Dermis microvascular lymphatic vessel endothelial cell (primary cell): ENCODE measurements at places on chromosomes 7 and 10. TPM values are rescaled to one million over a fixed set of nuclear protein-coding genes. Genes with fewer than 3 reads are reported as not detected.

ZNF365 gene
- not detected in 2 replicates for total RNA-seq

DNA sequence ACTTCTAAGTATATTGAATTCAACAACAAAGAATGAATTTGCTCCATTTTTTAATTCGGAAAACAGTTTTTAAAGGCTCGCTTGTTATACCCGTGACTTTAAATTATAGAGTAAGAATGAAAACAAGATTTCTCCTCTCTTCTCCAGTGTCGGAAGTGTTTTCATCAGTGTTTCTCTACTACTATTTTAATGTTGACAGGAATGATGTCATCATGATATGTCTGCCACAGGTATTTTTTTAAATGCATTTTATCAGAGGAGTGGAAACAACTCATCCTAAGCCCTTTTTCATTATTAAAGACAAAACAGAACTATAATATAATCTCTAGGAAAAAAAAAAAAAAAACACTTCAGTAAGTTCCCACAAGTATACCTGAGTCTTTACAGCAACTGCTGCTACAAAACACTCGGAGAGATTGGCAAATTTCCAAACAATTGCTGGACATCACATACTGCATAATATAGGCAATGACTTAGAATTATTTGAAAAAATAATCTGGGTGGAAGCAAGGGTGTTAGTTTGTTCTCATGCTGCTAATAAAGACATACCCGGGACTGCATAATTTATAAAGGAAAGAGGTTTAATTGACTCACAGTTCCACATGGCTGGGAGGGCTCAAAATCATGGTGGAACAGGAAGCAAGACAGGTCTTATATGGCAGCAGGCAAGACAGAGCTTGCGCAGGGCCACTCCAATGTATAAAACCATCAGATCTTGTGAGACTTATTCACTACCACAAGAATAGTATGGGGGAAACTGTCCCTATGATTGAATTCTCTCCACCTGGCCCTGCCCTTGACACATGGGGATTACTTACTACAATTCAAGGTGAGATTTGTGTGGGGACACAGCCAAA lies 4.8 kb upstream of the RNF32 start:
- no peak for DNase-seq

ABCB1 gene
- 1.0 and 1.3 TPM in 2 replicates for total RNA-seq

GRCh38 chr7:4269746-4270145 lies 412.3 kb upstream of the FOXK1 start:
- DNase-seq = no peak

- no peak for DNase-seq
These were observed 119.0 kb upstream of the FEZF1 start for GRCh38 chr7:122423591-122423990.

DNA sequence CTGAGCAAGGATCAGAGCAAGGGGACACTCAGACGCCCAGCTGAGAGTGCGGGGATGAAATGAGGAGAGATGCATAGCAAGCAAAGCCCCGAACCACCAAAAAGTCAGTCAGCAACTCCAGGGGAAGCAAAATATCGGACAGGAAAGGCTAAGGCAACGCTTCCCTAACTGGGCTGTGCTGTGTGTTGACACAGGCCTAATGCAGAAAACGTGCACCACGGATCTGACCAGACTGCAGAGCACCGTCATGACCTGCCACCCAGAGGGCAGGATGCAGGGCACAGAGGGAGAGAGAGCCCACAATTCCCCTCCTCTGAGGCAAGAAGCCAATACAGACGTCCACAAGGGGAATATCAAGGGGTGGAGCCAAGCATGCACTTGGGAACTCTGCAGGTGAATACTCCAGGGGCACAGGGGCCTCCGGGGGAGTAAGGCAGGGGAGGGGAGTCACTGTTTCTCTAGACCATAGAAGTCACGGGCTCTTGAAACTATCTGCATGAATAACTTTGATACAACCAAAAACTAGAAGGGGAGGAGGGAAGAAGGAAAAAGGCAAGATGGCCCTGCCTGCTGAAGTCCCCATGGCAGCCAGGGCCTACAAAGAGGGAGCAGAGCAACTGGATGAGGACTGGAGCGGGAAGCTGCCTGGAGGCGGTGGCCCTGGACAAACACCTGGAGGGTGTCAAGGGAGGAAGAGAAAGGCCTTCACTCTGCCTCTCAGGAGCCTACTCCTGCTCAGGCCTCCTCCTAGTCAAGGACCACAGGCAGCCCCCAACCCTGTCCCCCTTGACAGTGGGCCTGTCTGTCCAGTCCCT lies 26.2 kb downstream of the GRID1 start:
- no peak for DNase-seq

AUTS2 gene
- total RNA-seq = 0.51 and 1.3 TPM in 2 replicates

- DNase-seq = no peak
These were observed 25.8 kb downstream of the PRTFDC1 start for GRCh38 chr10:24926557-24926956.

GRCh38 chr10:60513281-60513680 lies 123.6 kb upstream of the ANK3 start:
- DNase-seq = no peak

- peak; percentile 47 for DNase-seq
These were observed 128.2 kb upstream of the CHST15 start for GRCh38 chr10:124221356-124222317.

RAB19 gene
- 0.26 TPM in 1 of 2 replicates, not detected in the other for total RNA-seq

- DNase-seq = no peak
These were observed 193.9 kb upstream of the BMPER start for GRCh38 chr7:33711231-33712019.

GRCh38 chr10:125359401-125359800 lies 199.0 kb upstream of the CTBP2 start:
- no peak for DNase-seq

DNA sequence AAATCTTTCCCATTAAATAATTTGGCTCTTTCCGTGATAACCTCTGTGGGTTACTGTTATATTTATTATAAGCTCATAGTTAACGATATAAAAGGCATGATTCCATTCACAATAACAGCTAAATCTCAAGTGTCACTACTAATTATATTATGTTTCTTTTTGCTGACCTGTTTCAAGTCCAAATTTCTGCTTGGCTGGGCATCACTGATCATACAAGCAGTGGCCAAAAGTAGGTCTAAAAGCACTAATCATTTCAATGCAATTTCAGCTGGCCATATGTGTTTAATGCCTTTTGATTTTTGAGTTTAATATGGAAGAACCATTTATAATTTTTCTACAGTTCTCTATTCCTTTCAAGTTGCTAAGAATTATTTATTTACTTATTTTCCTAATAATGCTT lies 110.7 kb downstream of the SEMA3A start:
- DNase-seq = no peak

CTAGE15 gene
- 0.13 TPM in 1 of 2 replicates, not detected in the other for total RNA-seq

DNA sequence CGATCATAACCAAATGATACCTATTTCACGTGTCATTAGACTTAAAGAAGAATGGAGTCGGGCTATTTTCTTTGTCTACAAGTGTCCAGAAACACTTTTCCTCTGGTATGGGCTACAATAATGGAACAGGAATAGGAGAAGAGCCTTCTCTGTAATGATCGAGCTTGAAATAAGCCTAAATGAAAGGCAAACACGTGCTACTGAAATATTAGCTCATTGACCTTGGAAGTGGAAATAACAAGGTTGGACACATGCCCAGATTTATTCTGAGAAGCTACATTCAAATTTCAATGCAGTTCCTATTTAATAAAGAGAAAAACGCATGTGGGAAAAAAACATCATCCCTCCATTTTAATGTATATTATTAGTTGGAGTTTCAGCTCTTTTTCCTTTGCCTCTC lies 254.7 kb upstream of the PTER start:
- no peak for DNase-seq

DNA sequence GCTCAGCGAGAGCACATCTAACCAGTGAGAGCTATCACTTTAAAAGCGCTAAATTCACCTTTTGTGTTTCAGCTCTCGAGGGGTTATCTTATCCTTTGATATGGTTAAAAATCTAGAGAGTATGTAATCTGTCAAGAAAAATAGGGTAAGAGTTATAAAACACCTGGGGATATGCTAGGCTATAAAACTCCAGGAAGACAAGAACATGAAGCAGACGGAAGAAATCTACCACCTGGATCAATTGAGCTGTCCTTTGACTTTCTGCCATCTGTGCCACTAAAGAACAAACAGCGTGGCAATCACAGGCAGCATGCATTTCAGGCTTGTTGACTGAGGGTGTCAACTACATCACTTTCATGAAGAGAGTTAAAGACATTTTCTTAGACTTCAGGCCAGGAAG lies 83.1 kb downstream of the ZNF248 start:
- DNase-seq = no peak

GRID2IP gene
- total RNA-seq = 0.13 TPM in 1 of 2 replicates, not detected in the other

DNA sequence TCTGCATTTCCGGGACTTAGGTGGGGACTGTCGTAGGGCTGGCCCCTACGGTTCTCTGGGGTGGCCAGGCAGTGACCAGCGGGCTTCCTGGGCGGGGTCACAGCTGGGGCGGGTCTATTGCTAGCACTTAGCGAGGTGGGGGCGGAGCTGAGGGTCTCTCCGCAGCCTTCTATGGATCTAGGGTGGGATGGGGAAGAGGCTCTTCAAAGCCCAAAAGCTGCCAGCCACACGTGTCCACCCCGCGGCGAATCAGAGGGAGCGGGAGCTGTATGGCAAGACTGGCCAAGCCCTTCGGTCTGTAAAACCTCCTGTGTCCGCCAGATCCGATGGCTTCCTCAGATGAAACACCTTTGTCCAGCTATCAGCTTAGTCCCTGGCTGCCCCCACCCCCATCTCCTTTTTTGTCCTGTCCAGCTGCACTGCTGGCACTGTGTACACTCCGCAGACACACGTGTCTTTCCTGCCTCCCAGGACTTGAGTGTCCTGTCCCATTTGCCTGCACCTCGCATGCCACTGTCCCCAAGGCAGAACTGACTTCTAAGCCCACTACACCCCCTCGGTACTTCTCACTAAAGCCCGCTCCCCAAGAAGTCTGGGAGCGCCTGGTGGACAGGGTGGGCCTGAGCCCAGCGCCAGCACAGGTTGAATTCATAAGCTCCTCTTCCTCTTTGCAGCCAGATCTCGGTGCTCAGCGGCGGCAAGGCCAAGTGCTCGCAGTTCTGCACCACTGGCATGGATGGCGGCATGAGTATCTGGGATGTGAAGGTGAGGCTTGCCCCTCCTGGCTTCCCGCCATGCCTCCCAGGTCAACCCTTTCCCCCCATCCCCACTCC lies 14.8 kb downstream of the PDAP1 start:
- no peak for DNase-seq
